ENCODE measurements at places on chromosomes 2 and 18.

GRCh38 chr2:185618625-185619024 lies 120.0 kb upstream of the FSIP2 start:
- no peak for DNase-seq

GRCh38 chr2:128024816-128025215 lies 3.0 kb downstream of the SAP130 start:
- DNase-seq: no peak

GRCh38 chr2:42567806-42568400 lies 529 bp upstream of the MTA3 start:
- DNase-seq: peak; percentile 31

- DNase-seq: no peak
Measured at GRCh38 chr18:69537183-69537582, 136.5 kb downstream of the DOK6 start.

DNA sequence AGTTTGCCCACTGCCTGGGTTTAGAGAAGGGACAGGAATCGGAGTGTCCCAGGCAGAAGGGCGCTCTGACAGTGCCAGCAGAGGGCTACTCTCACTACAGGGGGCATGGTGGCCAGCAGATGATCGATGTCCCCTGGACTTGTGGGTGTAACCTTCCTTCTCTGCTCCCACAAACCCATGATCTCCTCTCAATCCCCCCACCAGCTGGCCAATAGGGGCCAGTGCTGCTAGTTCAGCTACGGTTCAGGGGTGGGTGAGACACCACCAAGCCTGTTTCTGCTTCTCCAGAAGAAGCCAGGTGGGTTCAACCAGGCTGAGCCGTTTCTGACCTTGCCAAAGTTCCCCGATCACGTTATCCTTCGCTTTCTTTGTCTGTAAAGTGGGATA lies 1.3 kb downstream of the NPPC start:
- no peak for DNase-seq

GRCh38 chr18:35982409-35983114 lies 10.1 kb downstream of the RMP24 start:
- no peak for DNase-seq

DNA sequence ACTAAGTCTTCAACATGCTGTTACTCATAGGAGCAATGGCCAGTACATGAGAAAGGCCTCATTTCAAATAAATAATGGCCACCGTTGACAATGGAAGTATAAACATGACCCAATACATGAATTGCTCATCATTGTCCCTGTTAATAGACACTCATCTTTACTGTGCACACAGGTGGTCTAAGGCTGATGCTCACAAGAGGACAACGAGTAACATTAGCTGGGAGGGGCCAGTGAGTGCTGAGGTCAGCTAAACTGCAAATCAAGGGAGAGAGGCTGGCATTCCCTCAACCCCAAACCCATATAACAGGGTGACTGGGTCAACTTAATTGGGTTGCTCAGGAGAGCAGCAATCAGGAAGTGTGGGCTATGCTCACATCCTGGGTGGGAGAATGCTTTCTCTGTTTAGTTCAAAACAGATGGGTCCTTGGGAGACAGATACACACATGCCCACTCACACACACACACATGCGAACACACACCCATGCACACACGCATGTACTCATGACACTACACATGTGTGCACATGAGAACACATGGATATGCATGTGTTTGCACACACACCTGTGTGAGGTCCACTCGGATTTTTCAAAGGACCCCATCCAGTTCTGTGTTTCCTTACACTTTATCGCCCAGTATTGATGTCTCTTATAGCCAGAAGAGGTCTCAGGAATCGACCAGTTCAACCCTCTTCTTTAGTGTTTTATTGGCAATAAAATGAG lies 172.0 kb downstream of the INHBB start:
- no peak for DNase-seq

- DNase-seq: no peak
Measured at GRCh38 chr2:68250196-68250595, 2.1 kb downstream of the PPP3R1 start.

DNA sequence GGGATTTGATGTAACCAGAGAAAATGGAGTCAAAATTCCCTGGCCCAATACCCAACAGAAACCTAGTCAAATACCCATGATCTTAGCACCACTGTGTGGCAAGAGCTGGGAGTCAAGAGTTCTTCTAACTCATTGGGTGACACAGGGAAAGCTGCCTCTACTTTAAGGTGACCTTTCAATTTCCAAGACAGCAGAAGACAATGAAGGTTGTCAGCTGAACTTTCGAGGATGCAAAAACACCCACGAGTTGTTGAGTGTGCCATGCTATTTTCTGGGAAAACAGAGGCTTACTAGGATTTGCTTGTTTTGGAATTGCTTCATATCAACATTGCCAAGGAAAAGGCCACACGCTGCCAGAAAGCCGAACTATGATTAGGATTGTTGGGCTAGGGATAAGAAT lies 61.6 kb upstream of the CYRIA start:
- DNase-seq: no peak

- DNase-seq: no peak
Measured at GRCh38 chr2:214966420-214966819, 156.9 kb upstream of the BARD1 start.

DNA sequence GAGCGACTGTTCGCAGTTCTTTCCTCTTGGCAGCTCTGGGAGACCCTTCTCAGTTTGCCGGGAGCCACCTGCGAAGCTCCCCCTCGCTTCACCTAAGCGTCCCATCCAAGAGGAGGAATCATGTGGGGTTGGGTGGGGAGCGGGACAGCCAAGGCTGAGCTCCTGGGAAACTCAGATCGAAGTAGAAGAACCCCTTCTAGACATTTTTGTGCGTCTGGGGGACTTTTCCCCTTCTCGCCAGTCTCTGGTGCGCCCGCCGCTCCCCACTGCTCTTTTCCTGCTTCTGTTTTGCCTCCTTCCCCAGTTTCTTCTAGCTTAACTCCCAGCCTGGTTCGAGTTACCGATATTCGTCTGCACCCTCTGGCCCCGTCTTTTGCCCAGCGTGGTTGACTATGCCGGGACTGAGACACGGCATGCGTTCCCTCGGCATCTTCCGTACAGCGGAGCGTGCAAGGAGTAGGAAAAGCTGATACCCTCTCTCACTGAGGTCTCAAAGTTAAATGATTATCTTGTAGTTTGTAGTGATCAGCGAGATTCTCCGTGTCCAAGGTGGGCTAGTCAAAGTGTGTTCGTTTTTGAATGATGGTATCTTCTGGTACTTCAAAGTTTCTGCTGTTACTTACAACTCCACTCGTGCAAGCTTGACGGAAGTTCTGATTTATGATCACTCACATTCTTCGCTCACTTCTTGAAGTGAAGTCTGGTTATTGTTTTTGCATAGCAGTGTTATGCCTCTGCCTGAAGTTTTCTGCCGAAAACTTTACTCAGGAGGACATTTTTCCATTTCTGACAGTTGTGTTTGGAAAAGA lies 664 bp downstream of the CAMKMT start:
- DNase-seq: peak; percentile 48

- DNase-seq: no peak
Measured at GRCh38 chr18:72342933-72343332, 201.2 kb downstream of the CBLN2 start.

GRCh38 chr2:41933585-41934320 lies 114.1 kb upstream of the PKDCC start:
- no peak for DNase-seq

DNA sequence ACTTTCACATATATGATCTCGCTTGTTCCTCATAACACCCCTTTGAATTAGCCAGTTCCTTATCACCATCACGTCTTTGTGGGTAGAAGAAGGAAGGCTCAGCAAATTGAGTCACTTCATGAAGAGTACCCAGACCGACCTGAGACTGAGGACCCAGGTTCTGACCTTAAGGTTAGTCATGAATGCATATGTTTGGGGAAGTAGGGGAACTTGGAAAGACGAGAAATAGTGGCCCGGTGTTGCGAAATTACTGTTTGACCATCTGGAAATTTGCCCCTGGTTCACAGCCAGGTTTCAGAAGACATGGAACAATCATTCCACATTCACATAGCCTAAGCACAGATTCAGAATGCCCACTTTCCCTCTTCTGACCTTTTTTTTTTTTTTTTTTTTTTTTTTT lies 59.8 kb downstream of the MEIS1 start:
- no peak for DNase-seq

DNA sequence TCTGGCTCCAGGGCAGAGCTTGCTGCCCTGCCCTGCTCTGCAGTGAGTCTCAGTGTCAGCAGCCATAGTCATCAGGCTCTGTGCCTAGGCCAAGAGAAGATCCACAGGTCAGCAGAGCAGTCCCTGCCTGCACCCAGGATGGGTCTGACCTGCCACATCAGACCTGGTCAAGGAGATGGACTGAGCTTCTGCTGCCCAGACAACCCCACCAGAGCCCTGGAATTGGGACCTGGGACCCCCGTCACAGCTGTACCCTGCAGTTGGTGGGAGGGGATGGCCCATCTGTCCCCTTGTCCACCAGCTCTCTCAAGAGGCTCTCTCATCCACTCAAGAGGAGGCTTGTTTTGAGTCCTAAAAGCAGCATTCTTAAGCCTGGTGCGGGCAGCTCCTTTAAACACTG lies 142.6 kb downstream of the TFCP2L1 start:
- DNase-seq: no peak

DNA sequence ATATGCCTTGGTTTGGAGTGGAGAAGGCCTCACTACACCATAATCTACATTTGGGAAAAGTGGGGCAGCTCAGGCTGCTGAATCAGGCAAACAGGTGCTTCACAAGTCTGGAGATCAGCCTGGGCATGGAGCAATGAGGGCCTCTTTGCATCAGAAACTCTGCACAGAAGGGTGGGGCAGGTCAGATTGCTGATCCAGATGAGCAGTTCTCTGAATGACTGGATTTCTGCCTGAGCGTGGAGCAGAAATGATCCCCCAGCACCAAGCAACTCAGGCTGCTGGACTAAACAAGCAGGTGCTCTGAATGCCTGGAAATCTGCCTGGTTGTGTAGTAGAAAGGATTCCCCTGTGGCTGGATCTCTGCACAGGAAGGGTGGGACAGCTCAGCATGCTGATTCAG lies 605.3 kb upstream of the ZNF804A start:
- no peak for DNase-seq

DNA sequence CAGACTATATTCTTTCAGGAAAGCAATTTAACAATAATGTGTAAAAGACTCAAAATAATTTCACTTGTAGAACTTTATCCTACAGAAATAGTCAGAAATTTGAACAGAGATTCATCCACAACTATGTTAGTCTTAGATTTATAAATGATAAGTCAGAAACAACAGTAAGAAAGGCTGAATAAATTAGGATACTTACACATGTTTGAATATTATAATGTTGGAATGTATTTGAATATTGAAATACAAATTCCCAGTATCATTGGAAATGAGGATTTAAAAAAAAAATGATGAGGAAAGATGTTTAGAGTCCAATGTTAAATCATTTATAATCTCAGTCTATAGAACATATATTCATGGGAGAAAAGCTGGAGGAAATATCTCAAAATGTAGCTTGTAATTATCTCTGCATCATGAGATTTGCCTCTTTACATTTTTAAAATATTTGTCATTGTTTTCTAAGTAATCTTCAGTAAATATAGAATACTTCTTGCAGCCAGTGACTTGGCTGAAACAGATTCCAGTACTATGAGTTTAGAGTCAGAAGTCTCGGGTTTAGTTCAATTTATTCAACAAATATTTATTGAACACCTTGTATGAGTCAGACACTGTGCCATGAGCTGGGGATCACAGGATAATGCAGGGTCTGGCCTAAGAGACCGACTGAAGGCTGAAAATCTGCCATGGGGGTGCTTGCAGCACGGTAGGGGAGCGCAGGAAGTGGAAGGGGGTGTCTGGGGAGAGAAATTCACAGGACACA lies 32.3 kb downstream of the CXCR4 start:
- no peak for DNase-seq

- no peak for DNase-seq
Measured at GRCh38 chr2:30695749-30696148, 111.5 kb downstream of the CAPN13 start.

GRCh38 chr2:239264492-239264837 lies 136.4 kb downstream of the HDAC4 start:
- DNase-seq: no peak

DNA sequence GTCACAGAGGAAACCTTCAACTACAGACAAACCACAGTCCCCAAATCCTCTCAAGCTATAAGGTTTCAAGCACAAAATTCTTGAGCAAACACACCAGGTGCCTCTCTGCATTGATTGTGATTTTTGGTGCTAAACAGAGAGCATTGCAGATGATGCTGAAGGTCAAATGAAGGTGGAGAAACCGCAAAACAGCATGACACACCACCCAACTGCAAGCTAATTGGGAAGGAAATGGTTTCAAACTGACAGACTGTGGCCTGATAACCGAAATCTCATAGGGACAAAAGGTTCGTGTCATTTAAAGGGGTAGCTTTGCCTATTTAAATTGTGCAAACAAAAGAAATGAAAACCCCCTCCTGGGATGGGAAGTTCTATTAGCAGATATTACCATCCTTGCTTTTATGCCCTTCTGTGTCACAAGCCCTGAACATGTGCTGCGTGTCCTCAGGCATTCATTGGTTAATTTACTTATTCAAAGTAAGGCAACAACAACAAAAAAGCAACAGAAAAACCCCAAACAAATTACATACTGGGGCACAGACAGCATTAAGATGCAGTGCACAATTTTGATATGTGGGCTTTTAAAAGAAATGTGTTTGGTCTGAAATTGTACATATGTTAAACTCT lies 154.9 kb downstream of the AQP4 start:
- no peak for DNase-seq

DNA sequence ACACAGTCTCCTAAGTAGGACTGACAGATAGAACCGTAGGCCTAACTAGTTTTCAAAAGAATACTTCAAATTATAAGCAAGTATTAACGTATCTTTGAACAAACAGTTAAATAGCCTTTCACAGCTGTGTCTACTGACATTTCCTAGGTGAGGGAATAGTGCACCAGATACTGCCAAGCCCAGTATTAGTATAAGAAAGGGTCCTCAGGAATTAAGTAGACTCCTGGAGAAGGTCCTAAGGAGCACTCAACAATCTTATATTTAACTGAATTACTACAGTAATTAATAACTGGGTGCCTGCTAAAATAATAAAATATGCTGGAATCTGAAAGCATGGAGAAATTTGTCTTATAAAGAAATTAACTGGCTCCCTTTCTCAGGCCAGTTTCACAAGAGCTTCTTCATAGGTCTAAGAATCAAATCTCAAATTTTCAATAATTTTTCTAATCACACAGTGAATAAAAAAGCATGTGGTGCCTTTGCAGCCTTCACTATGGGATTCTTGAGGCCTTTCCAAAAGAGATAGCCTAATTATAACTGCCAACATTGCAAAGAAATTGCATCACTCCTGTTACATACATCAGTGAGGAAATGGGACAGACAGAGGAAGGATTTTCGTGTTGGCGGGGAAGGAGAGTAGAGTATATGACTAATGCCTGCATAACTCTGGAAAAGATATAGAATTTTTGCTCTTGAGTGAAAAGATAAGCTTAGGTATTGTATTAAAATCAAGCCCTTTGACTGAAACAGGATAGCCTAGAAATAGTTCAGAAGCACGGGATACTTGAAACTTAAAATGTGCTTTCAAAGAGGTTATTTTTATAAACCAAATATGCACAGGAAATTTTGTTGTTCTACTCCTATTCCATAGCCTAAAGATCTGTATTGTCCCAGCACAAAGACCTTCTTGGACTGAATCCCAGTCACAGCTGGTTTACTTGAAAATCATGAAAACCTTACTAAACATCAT lies 228.6 kb upstream of the STK17B start:
- no peak for DNase-seq

All from left ventricle myocardium superior (tissue), 1 donor.